ENCODE measurements at places on chromosomes 3 and 15.
A peak's percentile ranks its signal among the peaks of the same experiment; 100 is the strongest.

- no peak for DNase-seq
Measured at GRCh38 chr3:58868097-58868779, 181.6 kb downstream of the CFAP20DC start.

DNA sequence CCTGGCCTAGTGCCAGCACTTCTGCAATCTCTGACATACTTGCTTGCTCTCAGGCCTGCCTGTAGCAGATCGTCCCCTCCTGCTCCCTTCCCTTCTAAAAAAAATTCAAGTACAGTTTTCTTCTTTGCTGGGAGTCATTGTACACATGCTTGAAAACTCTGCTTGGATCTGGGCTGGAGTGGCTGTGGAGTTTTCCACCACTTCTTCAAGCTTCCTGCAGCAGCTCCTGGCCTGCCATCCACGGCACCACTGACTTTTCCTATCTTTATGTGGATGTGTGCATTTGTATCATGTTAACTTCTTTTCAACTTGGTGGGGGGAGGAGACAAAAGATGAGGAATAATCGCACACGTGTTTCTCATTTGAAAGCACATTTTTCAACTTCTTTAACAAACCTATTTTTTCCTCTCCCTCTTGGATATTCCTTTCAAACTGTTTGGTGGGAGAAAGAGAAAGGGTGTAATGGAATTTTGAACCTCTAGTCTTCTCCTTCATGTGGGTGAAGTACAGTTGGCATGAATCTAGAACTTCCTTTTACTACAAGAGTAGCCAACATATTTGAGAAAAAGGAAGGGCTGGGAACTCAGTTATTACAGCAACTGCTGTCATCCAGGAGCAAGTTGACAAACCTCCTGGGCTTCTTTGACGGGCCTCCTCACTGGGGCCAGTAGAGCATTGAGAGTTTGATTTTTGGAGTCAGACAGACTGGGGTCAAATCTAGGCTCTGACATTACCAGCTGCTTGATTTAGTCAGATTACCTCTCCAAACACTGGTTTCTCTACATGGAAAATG, 61.2 kb upstream of the LRTM1 start:
- peak; percentile 92 for DNase-seq

DNA sequence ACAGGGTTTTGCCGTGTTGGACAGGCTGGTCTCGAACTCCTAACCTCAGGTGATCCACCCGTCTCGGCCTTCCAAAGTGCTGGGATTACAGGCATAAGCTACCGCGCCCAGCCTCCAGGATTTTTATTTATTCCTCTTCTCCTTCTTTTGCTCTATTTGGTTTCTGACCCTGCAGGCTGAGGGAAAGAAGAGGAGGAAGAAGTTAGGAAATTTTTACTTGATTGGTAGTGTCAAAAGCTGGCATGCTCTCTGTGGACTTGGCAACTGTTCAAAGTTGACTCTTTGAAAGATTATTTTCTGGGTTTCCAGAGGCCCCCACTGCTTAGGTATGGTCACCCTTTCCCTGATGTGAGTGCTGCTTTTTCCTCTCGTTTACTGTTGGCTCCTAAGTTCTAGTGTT, 372.2 kb downstream of the DIPK2A start:
- no peak for DNase-seq

DNA sequence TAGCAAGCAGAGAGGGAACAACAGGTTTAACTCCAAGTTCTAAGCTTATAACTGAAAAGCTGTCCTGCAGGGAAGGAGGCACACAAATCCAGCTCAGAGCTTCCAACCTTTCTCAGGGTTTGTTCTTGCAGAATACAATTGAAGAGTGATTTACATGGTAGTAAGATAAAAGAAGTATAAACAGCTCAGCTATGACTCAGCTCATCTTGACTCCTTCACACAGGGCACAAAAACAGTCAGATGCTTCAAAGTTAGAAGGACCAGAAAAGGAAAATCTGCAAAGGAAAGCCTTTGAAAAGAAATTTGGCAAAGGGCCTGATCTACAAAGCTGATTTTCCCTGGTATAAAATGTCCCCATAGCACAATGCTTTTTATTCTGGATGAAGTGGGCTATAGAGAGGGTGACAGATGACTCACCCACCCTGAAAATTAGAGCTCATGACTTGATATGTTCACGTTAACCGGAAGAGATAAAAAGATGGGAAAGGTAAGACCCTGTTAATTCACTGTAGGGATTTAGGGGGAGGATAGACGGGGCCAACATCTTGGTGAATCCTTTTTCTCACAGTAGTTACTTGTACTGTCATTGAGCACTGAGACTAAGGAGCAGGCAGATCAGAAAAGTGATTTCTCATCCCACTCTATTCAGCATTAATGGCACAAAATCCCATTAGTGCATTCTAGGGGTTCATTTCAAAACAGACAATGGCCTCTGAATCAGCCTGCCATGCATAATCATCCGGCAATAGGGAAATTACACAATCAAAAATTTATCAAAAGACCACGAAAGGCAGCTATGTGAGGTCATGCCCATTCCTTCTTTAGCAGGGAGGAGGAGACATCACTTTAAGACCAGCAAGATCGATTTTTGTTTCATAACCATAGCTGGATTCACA, 143.5 kb downstream of the GAP43 start:
- DNase-seq = peak; percentile 60

DNA sequence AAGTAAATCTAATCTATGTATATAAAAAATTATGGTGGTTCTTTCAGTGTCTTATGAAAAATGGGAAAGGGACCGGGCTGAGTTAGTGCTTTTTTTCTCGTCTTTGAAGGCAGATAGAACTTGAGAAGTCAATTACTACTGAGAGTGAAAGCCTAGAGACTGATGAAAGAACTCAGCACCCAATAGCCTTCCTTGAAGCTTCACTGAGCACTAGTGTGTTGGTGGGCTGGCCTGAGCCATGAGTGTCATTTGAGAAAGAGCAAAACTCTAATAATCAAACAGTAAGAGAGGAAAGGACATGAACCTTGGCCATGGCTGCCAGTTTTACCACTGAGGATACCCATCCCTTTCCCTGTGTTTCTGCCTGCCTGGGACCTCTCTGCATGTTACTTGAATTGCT, 428.3 kb upstream of the RASGRP1 start:
- DNase-seq = no peak

DNA sequence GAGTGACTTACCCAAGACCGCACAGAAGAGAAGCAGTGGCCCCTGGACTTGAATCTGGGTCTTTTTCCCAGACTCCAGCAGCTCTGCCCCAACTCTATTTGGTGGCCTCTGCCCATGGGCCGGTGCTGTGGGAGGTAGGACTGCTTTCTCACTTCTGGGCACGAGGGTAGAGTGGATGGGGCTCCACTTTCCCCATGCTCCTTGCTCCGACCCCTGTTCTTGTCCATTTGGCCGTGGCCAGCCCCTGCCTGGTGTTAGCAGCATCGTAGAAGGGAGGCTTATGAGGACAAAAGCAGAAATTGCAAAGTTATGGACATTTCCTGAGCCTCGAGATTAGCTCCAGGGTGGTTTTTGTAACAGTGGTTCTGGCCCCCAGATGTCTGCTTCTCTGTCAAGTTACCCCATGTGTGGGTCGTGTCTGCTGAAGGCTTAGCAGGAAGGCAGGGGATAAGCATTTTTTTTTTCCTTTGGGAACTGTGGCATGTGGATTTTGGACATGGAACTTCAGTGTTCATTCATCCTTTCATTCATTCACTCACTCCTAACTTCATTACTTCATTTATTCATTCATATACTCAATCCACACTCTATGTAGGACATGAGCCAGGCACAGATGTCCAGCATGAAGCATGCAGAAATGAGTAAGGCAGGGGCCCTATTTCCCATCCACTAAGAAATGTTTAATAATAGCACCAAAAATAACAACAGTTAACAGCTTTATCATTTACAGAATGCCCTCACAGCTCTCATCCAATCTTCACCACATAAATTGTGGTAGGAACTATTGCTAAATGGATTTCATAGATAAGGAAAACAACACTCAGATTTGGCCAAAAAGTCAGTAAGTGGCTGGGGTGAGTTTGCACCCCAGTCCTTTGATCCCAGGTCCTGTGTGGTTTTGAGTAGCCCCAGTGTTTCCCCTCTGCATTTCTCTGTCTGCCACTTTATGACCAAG, 180.5 kb downstream of the OPA1 start:
- no peak for DNase-seq

GRCh38 chr3:48301800-48302166, 31.7 kb downstream of the SPINK8 start:
- DNase-seq = peak; percentile 64

DNA sequence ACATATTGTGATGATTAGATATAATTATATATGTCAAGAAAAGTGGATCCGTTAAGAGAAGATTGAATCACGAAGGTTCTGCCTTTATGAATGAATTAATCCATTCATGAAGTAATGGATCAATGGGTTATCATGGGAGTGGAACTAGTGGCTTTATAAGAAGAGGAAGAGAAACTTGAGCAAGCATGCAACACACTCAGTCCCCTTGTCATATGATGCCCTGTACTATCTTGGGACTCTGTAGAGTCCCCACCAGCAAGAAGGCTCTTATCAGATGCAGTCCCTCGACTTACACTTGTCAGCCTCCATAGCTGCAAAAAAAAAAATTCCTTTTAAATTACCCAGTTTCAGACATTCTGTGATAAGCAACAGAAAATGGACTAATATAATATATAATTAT, 301.9 kb downstream of the RAP2B start:
- DNase-seq = no peak

Measured in fibroblast of mammary gland (primary cell).